ENCODE measurements at places on chromosomes 13 and 19. TPM values are rescaled to one million over a fixed set of nuclear protein-coding genes. Genes with fewer than 3 reads are reported as not detected.
A peak's percentile ranks its signal among the peaks of the same experiment; 100 is the strongest.

Gene KLK11
- not detected for polyA plus RNA-seq

GRCh38 chr13:109656206-109656605, 130.2 kb downstream of the IRS2 start:
- H3K27me3 ChIP-seq = no peaks in the 10 kb centered on the region
- no peak for DNase-seq
- H3K36me3 ChIP-seq = no peaks in the 10 kb centered on the region
- H3K4me3 ChIP-seq = no peak overlapping the region
- peak overlapping the region; percentile 91 for H3K27ac ChIP-seq

DNA sequence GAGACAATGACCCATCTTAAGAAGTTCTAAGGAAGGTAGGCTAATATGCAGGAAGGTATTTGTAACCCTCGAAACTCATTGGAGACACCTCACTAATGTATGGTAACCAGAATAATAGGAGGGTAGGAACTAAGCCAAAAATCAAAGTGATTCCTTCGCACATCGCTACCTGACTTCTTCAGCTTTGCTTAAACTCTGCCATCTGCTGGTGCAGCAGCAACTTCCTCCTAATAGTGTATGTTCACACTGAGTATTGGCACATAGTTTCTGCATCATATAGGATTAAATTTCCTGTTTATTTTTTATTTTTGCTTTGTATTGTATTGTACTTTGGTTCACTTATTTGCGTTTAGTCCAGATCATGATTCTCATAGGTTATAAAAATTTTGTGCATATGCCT, 676.2 kb downstream of the GPC5 start:
- no peak overlapping the region for H3K4me3 ChIP-seq
- H3K27ac ChIP-seq = no peak overlapping the region
- DNase-seq = no peak
- no peaks in the 10 kb centered on the region for H3K27me3 ChIP-seq
- H3K36me3 ChIP-seq = no peaks in the 10 kb centered on the region

- H3K4me1 ChIP-seq = no peaks in the 10 kb centered on the region
- H3K27me3 ChIP-seq = no peaks in the 10 kb centered on the region
- no peak overlapping the region for H3K4me3 ChIP-seq
- H3K36me3 ChIP-seq = peaks cover 68% of the 10 kb centered on the region
Observed at GRCh38 chr19:7970716-7971448, 27.4 kb upstream of the TIMM44 start.

Gene MYPOP
- polyA plus RNA-seq = 0.08 TPM

GRCh38 chr13:73857106-73857505, 277.1 kb downstream of the KLF12 start:
- no peak for DNase-seq
- no peaks in the 10 kb centered on the region for H3K27me3 ChIP-seq
- no peaks in the 10 kb centered on the region for H3K4me1 ChIP-seq
- no peak overlapping the region for H3K27ac ChIP-seq

DNA sequence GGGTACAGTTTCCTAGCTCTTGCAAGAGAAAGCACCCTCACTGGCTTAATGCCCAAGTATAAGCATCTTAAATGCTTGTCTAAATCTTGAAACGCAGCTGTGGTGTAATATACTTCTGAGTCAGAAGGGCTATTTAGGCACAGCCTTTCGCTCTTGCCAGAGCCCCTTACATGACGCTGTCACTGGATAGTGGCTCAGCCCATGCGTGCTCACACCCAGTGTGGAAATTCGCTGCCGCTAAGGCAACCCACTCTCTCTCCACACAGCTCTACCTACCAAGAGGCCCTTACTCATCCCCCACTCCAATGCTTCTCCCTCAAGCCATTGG, 24.0 kb downstream of the UQCRFS1 start:
- DNase-seq = no peak
- no peaks in the 10 kb centered on the region for H3K36me3 ChIP-seq
- H3K4me1 ChIP-seq = no peaks in the 10 kb centered on the region
- no peak overlapping the region for H3K4me3 ChIP-seq

DNA sequence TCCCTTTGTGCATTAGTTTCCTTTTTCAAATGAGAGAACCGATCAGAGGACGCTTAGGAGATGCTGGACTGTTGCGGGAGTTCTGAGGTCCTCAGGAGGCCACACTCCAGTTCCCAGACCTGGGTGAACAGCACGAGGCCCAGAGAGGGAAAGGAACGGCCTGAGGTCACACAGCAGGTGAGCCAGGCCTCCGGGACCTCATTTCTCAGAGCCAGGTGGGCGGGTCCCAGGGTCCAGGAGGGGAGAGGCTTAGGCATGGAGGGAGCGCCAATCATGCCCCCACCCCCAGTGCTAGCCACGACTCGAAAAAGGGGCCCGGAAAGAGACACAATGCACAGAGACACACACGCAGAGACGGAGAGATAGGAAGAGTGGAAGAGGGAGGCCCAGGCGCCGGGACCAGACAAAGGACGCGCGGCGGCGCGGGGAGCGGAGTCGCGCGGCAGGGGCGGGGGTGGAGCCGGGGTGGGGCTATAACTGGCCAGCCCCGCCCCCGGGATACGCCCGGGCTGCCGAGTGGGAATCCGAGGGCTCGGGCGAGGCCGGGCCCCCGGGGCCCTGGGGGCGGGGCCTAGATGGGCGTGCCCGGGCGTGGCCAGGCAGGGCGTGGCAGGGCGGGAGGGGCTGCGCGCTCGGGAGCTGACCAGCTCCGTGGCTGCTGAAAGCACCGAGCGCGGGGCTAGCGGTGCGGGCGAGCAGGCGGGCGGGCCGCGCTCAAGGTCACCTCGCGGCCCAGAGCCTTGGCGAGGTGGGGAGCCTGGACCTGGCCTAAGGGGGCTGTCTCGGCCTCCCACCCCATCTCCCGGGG, 1.6 kb downstream of the ELAVL3 start:
- peaks cover 49% of the 10 kb centered on the region for H3K4me1 ChIP-seq
- H3K27ac ChIP-seq = no peak overlapping the region
- peaks cover 23% of the 10 kb centered on the region for H3K27me3 ChIP-seq
- H3K36me3 ChIP-seq = no peaks in the 10 kb centered on the region
- H3K4me3 ChIP-seq = no peak overlapping the region
- no peak for DNase-seq

- peak; percentile 60 for DNase-seq
- no peaks in the 10 kb centered on the region for H3K4me1 ChIP-seq
- no peaks in the 10 kb centered on the region for H3K27me3 ChIP-seq
Observed at GRCh38 chr13:20828539-20829364, 55.0 kb upstream of the EEF1AKMT1 start.

Gene GARIN5A
- not detected for polyA plus RNA-seq

Gene IGFL1
- polyA plus RNA-seq = not detected

- no peaks in the 10 kb centered on the region for H3K27me3 ChIP-seq
- H3K36me3 ChIP-seq = no peaks in the 10 kb centered on the region
- no peak overlapping the region for H3K4me3 ChIP-seq
- no peaks in the 10 kb centered on the region for H3K4me1 ChIP-seq
Observed at GRCh38 chr19:56732976-56733375, 61.4 kb upstream of the ZNF835 start.

DNA sequence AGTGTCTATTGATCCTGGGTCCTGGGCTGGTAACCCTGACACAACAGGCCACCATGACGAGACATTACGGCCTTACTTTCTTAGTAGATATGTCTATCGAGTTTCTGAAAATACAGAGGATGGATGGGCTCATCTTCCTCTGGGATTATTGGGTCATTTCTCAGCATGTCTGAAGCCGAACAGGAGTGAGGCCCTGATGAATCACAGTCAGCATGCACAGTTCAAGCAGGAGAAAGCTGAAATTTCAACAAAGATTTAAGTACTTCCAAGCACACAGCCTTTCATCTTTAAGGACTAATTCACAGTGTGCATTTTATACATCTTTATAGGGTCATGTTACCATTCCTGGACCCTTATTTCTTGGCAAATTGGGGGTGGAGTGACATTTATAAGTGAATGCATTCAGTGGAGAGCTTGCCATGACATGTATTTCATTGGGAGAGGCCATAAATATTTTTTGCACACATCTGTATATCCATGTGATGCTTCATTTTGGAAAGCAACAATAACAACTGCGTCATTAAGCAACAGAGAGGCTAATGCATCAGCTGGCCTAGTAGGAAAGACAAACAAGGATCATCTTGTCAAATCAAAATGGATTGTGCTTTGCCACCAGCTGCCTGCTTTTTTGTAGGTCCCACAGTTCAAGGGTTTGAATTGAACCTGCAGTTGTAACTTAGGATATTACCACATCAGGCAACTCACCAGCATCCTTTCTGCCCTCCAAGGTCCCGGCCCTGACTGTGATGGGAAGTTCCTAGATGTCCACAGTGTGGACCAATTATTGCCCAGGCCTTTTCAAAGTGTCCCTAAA, 143.5 kb downstream of the DNAJC15 start:
- no peaks in the 10 kb centered on the region for H3K27me3 ChIP-seq
- no peak overlapping the region for H3K4me3 ChIP-seq
- no peak for DNase-seq
- H3K27ac ChIP-seq = no peak overlapping the region

- peak; percentile 36 for DNase-seq
- H3K4me1 ChIP-seq = peaks cover 45% of the 10 kb centered on the region
- no peaks in the 10 kb centered on the region for H3K36me3 ChIP-seq
- H3K27me3 ChIP-seq = no peaks in the 10 kb centered on the region
Observed at GRCh38 chr19:10742476-10742875, 24.6 kb downstream of the DNM2 start.

DNA sequence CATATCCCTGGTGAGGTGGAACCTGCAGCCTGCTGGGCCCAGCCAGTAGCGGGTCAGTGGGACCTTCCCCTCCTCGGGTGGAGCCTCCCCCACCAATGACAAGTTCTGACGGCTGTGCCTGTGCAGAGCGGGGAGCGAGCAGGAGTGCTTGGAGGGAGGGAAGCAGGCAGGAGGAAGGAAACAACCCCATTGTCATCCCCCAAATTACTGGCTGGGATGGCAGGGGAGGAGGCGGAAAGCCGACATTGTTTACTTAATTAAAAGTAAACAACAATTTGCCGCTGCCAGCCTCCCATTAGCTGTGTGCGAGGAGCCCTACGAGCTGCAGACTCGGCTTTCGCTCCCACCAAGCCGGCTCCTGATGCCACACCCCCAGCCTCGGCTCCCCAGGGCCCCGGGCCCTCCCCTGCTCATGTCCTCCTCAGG, 45.5 kb downstream of the LYL1 start:
- H3K36me3 ChIP-seq = no peaks in the 10 kb centered on the region
- H3K4me3 ChIP-seq = no peak overlapping the region
- peaks cover 13% of the 10 kb centered on the region for H3K4me1 ChIP-seq
- H3K27ac ChIP-seq = no peak overlapping the region
- no peaks in the 10 kb centered on the region for H3K27me3 ChIP-seq

DNA sequence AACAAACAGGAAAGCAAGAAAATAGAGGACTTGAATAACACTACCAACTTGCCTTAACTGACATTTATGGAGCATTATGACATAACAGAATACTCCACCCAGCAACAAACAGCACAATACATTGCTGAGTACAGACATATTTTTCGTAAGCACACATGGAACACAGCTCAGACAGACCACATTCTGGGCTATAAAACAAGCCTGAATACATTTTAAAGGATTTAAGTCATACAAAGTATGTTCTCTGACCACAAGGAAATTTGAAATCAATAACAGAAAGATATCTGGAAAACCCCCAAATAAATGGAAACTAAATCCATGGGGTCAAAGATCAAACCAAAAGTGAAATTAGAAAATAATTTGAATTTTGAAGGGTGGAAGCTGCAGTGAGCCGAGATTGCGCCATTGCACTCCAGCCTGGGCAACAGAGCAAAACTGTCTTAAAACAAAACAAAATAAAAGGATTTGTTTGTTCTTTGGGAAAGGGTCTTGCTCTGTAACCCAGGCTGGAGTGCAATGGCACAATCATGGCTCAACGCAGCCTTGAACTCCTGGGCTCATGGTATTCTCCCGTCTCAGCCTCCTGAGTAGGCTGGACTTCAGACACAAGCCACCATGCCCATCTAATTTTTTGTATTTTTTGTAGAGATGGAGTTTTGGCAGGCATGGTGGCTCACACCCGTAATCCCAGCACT, 5.6 kb downstream of the ZDHHC20 start:
- peaks cover 47% of the 10 kb centered on the region for H3K4me1 ChIP-seq
- no peaks in the 10 kb centered on the region for H3K36me3 ChIP-seq
- DNase-seq = no peak
- no peaks in the 10 kb centered on the region for H3K27me3 ChIP-seq

Gene ITGBL1
- polyA plus RNA-seq = not detected

DNA sequence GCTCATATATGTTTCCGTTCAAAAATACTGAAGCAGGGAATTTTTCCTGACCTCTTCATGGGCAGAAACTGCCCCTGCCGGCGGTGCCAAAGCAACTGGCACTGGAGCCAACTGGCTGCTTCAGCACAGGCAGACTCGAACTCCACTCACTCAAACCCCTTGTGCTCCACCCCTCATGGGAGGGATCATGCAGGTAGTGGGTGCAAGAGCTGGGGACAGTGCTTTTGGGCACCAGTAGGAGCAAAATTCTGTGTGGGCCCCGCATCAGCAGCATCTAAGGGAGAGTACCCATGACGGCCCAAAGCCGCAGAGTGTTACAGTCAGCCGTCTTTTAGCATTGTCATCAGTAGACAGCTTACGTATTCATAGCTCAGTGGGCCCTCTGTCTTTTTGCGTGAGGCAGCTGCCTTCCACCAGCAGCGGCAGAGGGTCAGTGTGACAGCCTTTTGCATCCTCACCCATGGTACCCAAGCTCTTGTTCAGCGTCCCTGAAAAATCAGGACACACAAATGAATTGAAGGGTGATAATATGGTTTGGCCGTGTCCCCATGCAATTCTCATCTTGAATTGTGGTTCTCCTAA, 393.8 kb downstream of the SLITRK6 start:
- no peaks in the 10 kb centered on the region for H3K36me3 ChIP-seq
- DNase-seq = no peak
- no peaks in the 10 kb centered on the region for H3K4me1 ChIP-seq
- no peaks in the 10 kb centered on the region for H3K27me3 ChIP-seq

Gene TPGS1
- polyA plus RNA-seq = 48.1 TPM

Gene KLHL1
- polyA plus RNA-seq = not detected

Gene ERICH4
- not detected for polyA plus RNA-seq

- H3K4me3 ChIP-seq = no peak overlapping the region
- H3K27ac ChIP-seq = no peak overlapping the region
- H3K36me3 ChIP-seq = no peaks in the 10 kb centered on the region
Observed at GRCh38 chr13:102055090-102055779, 346.6 kb downstream of the FGF14 start.

Gene KLK6
- polyA plus RNA-seq = not detected

- H3K27me3 ChIP-seq = no peaks in the 10 kb centered on the region
- H3K4me3 ChIP-seq = no peak overlapping the region
- no peak for DNase-seq
- no peaks in the 10 kb centered on the region for H3K36me3 ChIP-seq
- no peak overlapping the region for H3K27ac ChIP-seq
- H3K4me1 ChIP-seq = peaks cover 14% of the 10 kb centered on the region
Observed at GRCh38 chr13:28753946-28754345, 35.2 kb upstream of the SLC46A3 start.

Measured in CD14-positive monocyte (primary cell).